Gastroesophageal sphincter (tissue), 4 donors: ENCODE measurements at places on chromosomes 4 and X. TPM values are rescaled to one million over a fixed set of nuclear protein-coding genes. Genes with fewer than 3 reads are reported as not detected.

PDGFC gene
- total RNA-seq = 40.5 TPM

ADAM29 gene
- not detected for total RNA-seq

NAP1L3 gene
- total RNA-seq = 5.8 TPM

DMP1 gene
- total RNA-seq = not detected

F8A3 gene
- total RNA-seq = 12.8 TPM

HTR2C gene
- total RNA-seq = not detected

IQCM gene
- not detected for total RNA-seq

DIPK2B gene
- 13.4 TPM for total RNA-seq

ALG13 gene
- 41.7 TPM for total RNA-seq

ARHGAP6 gene
- 35.1 TPM for total RNA-seq

ADH7 gene
- 9.9 TPM for total RNA-seq

XAGE1B gene
- not detected for total RNA-seq

SMIM10L2A gene
- 0.81 TPM for total RNA-seq

AFP gene
- total RNA-seq = not detected

MAOB gene
- 92.3 TPM for total RNA-seq

DCAF12L2 gene
- 1.8 TPM for total RNA-seq

MAGEA2B gene
- total RNA-seq = not detected

SYTL5 gene
- total RNA-seq = 0.08 TPM

DUSP9 gene
- total RNA-seq = not detected

PAK3 gene
- 2.3 TPM for total RNA-seq

CT45A3 gene
- total RNA-seq = not detected

FMR1NB gene
- total RNA-seq = not detected
